A549 treated with Mapracorat at 1 μM for 4 hours (cell line): ENCODE measurements at places on chromosomes 16 and 17. TPM values are rescaled to one million over a fixed set of nuclear protein-coding genes. Genes with fewer than 3 reads are reported as not detected.

The CX3CL1 gene
- total RNA-seq = 0.07 to 0.18 TPM (median 0.12 TPM) in 5 replicates

The NXN gene
- total RNA-seq = 20.8 to 28.0 TPM (median 23.9 TPM) in 5 replicates

The PRDM7 gene
- total RNA-seq = not detected in 5 replicates

The ABCC6 gene
- total RNA-seq = 0.70 to 1.8 TPM (median 0.95 TPM) in 5 replicates

The TBC1D3K gene
- not detected in 5 replicates for total RNA-seq

The TSPOAP1 gene
- not detected in 5 replicates for total RNA-seq

The SIRT7 gene
- 33.0 to 54.0 TPM (median 44.8 TPM) in 5 replicates for total RNA-seq

The AANAT gene
- 0.20 to 0.81 TPM (median 0.64 TPM) in 4 of 5 replicates, not detected in the other for total RNA-seq

The HIC1 gene
- total RNA-seq = 0.53 to 1.8 TPM (median 1.8 TPM) in 5 replicates

The PIK3R6 gene
- total RNA-seq = not detected in 5 replicates

The KRTAP2-1 gene
- total RNA-seq = not detected in 5 replicates

The PIRT gene
- not detected in 5 replicates for total RNA-seq

The GPR139 gene
- not detected in 5 replicates for total RNA-seq

The DPEP2 gene
- not detected in 5 replicates for total RNA-seq

The PRM3 gene
- not detected in 5 replicates for total RNA-seq

The CACNG3 gene
- total RNA-seq = not detected in 5 replicates

The CSH1 gene
- total RNA-seq = not detected in 5 replicates

The NPB gene
- total RNA-seq = 0.39 to 0.65 TPM (median 0.55 TPM) in 5 replicates

The UTS2R gene
- not detected in 5 replicates for total RNA-seq

The KRT222 gene
- 0.34 to 0.63 TPM (median 0.37 TPM) in 5 replicates for total RNA-seq

The CDT1 gene
- total RNA-seq = 24.3 to 34.5 TPM (median 31.0 TPM) in 5 replicates

The TOX3 gene
- 0.11 to 0.42 TPM (median 0.27 TPM) in 5 replicates for total RNA-seq

The CLEC19A gene
- 0.11 to 0.32 TPM (median 0.19 TPM) in 4 of 5 replicates, not detected in the other for total RNA-seq

The AHSP gene
- total RNA-seq = not detected in 5 replicates

The SRCAP gene
- total RNA-seq = 8.2 to 25.8 TPM (median 21.5 TPM) in 5 replicates

The SNRNP25 gene
- 64.7 to 76.8 TPM (median 70.2 TPM) in 5 replicates for total RNA-seq

The COASY gene
- 103 to 126 TPM (median 119 TPM) in 5 replicates for total RNA-seq

The ATP1B2 gene
- total RNA-seq = 0.08 to 0.45 TPM (median 0.10 TPM) in 5 replicates

The KCTD11 gene
- total RNA-seq = 11.0 to 13.1 TPM (median 11.3 TPM) in 5 replicates

The CCDC92B gene
- total RNA-seq = 0.10 to 0.19 TPM (median 0.15 TPM) in 5 replicates

The HOXB9 gene
- 6.9 to 8.0 TPM (median 7.6 TPM) in 5 replicates for total RNA-seq

The SREBF1 gene
- 51.3 to 82.2 TPM (median 75.8 TPM) in 5 replicates for total RNA-seq

The PHOSPHO1 gene
- total RNA-seq = 0.44 to 0.85 TPM (median 0.48 TPM) in 5 replicates

The CBFA2T3 gene
- total RNA-seq = 0.40 to 0.86 TPM (median 0.63 TPM) in 5 replicates

The SLC16A6 gene
- total RNA-seq = 0.37 to 0.73 TPM (median 0.65 TPM) in 5 replicates

The ORMDL3 gene
- total RNA-seq = 29.3 to 44.6 TPM (median 41.0 TPM) in 5 replicates

The CCL3 gene
- total RNA-seq = not detected in 5 replicates

The CDH8 gene
- 0.13 to 0.70 TPM (median 0.45 TPM) in 5 replicates for total RNA-seq

The KRT27 gene
- 0.19 TPM in 1 of 5 replicates, not detected in the others for total RNA-seq

The IRX3 gene
- 4.2 to 6.5 TPM (median 5.4 TPM) in 5 replicates for total RNA-seq
